Type B pancreatic cell (in vitro differentiated cells): ENCODE measurements at places on chromosomes 6 and 20.
A peak's percentile ranks its signal among the peaks of the same experiment; 100 is the strongest.

DNA sequence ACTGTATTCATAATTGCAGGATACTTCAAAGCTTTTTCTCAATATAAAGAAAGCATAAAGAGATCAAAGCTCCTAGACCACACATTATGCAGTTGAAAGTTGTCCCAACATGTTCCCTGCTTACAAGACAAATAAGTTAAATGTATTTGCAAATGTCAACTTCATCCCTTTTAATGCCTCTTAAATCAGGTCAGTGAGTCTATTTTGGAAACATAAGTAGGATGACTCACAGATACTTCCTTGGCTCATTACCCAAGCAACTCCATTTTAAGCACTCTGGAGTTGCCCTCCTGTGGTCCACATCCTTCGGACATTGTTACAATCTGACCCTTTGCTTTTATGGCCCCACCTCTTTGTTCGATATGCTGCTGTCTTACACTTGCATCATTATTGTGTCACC is 162.0 kb downstream of the FAXC start:
- no peak for DNase-seq
- H3K27ac ChIP-seq, result no peak overlapping the region
- H3K36me3 ChIP-seq, result no peaks in the 10 kb centered on the region
- H3K4me1 ChIP-seq, result no peaks in the 10 kb centered on the region

GRCh38 chr20:39152742-39153141 is 190.6 kb downstream of the DHX35 start:
- H3K4me3 ChIP-seq, result no peak overlapping the region
- no peaks in the 10 kb centered on the region for H3K4me1 ChIP-seq
- no peaks in the 10 kb centered on the region for H3K36me3 ChIP-seq
- H3K27ac ChIP-seq, result no peak overlapping the region

GRCh38 chr6:69594405-69594804 is 202.4 kb downstream of the LMBRD1 start:
- H3K4me3 ChIP-seq, result no peak overlapping the region
- H3K27ac ChIP-seq, result no peak overlapping the region
- H3K27me3 ChIP-seq, result no peaks in the 10 kb centered on the region
- H3K36me3 ChIP-seq, result no peaks in the 10 kb centered on the region
- DNase-seq, result no peak
- H3K4me1 ChIP-seq, result no peaks in the 10 kb centered on the region

DNA sequence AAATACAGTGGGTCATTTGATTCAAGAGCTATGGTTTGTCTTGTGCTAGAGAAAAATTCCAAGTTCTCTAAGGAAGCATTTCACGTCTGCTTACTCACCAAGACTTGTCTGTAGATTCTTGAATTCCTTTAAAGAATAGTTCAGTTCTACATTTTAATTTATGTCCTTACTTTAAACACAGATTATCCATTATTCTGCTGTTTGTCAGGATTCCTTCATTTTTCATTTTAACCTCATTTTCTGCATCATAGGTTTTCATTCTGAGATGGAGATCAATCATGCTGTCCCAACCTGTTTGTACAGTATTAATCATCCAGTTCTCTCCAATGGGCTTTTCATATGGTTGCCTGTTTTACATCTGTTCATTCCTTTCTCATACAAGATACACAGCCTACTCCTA is 24.5 kb upstream of the POPDC3 start:
- DNase-seq, result no peak
- H3K36me3 ChIP-seq, result no peaks in the 10 kb centered on the region
- peaks cover 5% of the 10 kb centered on the region for H3K27me3 ChIP-seq
- peak overlapping the region; percentile 15 for H3K4me3 ChIP-seq
- peak overlapping the region; percentile 13 for H3K27ac ChIP-seq

- H3K36me3 ChIP-seq, result no peaks in the 10 kb centered on the region
- no peak overlapping the region for H3K27ac ChIP-seq
- DNase-seq, result no peak
- H3K4me3 ChIP-seq, result peak overlapping the region; percentile 87
These were observed 4.8 kb downstream of the COL12A1 start for GRCh38 chr6:75201021-75201420.
